ENCODE measurements at places on chromosomes 3 and 15.

DNA sequence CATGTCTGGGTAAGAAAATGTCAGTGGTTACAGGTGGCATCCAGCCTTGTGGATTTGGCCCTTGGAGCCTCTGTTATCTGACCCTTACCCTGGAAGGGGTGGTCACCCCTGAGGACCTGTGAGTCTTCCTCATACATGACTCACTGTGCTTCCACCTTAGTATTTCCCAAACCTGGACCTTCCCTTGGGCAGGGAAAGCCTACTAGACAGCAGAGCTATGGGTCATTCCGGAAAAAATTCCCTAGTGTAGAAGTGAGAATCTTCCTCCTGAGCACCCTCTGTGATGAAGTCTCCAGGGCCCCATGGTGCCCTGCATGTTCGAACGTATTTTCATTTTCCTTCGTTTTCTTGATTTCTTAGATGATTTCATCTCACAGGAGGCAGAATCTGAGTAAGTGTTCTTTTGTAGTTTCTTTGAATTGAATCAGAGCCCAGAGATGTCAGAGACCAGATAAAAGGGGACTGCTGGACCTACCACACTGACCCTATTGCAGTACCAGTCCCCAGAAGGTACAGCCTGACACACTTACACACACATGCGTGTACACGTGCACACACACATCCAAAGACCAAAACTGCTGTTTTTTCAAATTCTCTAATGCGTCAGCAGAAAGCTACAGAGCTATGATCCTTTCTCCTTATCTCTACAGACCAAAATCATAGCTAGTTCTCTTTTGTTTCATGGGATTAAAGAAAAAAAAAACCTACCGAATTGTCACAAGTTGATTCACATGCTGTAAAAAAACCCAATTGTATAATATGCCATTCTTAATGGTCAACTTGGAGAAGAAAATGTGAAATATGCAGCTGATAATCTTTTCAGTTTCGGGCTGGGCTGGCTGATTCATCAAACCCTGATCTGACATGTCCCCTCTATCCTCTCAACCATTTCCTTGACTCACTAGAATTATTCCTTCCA lies 50.5 kb upstream of the ARHGEF3 start:
- no peak for DNase-seq

DNA sequence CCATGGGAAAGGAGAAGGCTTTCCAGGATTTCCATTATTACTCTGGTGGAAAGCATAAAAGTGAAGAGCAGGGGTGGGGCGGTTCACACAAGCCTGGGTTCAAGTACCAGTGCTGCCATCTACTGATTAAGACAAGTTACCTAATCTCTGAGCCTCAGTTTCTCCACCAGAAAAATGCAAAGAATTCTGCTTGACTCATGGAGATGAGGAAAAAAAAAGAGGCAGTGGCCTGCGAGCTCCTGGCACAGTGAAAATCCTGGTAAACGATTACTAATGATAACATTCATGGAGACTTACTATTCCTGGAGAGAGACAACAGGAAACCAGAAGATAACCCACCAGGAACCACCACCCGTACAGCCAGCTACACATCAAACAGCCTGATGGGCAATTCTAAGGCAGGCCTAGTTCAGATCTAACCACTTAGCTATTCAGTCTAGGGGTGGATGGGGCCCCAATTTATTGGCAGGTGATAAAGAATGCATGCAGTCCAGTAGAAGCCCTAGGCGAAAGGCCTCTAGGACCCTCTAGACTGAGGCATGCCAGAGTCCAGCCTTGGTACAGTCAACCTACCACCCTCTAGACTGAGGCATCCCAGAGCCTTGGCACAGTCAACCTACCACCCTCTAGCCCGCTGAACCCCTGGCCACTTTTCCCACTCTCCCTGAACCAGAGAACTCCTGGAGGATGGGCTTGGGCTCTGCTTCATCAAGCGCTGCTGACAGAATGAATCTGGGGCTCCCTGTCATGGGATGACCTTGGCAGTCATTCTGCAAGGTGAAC lies 2.5 kb downstream of the AMOTL2 start:
- DNase-seq: no peak

GRCh38 chr3:152362086-152362485 lies 93.4 kb downstream of the MBNL1 start:
- DNase-seq: no peak

- DNase-seq: no peak
Measured at GRCh38 chr3:144384241-144384979, 412.8 kb downstream of the DIPK2A start.

- DNase-seq: no peak
Measured at GRCh38 chr3:37944391-37944842, 46.2 kb upstream of the VILL start.

DNA sequence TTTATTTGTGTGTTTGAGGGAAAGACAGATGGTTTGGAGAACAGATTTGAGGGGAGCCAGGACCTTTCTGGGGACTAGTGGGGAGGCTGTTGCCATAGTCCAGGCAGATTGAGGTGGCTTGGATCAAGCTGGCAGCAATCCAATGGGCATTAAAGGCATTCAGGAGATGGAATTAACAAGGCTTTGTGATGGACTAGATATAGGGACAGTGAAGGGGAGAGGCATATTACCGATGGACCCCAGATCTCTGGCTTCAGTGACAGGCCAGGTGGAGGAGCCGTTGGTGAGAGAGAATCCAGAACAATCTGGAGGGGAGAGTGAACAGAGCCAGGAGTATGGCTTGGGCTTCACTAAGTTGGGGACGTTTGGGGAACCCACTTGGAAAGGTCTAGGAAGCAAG lies 124.8 kb downstream of the EEFSEC start:
- no peak for DNase-seq

- DNase-seq: peak; percentile 52
Measured at GRCh38 chr3:8963137-8963853, at the start of gene RAD18. TSS of gene RAD18 (minus strand) at chr3:8963472. CDS start at chr3:8963385, 87 bp downstream.

GRCh38 chr15:26891448-26892181 lies 24.8 kb downstream of the GABRA5 start:
- DNase-seq: peak; percentile 4

DNA sequence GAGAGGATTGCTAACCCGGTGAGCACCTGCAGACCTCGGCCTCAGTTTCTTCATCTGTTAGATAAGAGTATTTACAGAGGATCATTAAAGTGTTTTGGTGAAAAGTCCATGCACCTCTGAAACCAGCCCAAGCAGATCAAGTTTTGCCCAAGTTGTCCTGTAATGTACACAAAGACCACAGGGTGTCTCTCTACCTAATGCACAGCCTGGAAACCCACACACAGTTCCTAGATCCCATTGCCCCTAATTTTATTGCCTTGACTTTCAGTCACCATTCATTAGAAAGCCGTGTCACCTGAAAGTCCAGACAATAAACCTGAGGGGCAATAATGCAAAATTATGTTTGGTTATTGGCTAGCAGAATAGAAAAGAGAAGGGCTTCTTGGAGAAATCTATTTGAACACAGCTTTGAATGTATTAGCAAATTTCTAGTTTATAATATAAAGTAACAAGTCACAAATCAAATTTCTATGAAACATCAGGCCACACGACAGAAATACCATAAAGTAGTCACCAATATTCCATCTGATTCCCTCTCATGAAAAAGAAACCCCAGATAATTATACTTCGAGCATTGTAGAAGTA lies 161.3 kb upstream of the SLC2A2 start:
- no peak for DNase-seq

- DNase-seq: no peak
Measured at GRCh38 chr15:97235611-97235985, 724.9 kb upstream of the ARRDC4 start.

- DNase-seq: no peak
Measured at GRCh38 chr15:27422997-27423396, 452.0 kb downstream of the GABRG3 start.

DNA sequence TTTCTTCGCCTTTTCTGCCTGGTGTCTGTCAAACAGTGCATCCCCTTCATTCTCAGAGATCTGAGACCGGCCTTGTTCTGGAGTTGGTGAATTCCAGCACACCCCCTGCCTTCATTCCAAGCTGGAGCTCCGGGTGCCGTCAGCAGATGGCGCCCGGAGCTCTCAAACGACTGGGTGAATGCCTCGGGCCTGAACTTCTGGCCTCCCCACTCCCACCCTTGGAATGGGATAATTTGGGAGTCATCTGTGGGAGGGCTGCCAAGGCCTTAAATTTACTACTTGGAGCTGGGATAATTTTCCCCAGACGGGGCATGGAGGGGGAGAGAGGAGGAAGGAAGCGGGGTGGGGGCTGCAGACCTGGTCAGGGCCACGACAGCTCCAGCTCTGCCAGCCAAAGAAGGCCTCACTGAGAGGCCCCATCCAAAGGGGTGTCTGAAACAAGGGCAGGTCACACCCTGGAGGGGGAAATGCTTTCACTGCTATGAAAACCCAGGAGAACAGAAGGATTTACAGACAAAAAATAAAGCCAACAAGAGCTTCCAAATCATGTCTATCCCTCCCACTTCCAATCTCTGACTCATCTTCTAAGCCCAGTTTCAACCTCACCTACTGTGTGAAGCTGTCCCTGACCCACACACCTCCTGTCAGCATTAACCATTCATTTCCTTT lies 187.9 kb downstream of the OPA1 start:
- DNase-seq: no peak

DNA sequence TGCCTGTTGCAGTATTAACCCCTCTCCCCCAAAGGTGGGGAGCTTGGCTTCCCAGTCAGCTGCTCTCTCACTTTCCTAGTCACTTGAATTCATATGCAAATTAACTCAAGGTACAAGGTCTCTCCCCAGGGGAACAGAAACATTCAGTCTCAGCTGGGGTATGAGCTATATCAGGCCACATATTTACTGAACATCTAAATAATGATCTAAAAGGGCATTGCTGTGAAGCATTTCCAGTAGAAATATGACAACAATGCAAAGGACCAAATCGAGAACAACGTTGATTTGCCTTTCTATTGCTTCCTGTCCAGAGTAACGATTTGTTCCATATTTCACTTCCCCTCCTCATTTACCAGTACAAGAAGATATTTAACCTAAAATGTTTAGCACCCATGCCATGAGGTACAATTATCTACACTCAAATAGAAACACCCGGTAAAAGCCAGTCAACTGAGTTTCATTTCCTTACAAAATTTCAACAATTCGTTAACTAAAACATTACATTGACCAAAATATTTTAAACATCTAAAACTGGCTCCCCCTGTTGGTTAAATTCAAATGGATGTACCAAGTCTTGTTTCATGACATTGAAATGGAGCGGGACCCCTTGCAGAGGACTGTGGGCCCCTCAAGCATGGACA lies 36.5 kb upstream of the KLHL6 start:
- no peak for DNase-seq

- no peak for DNase-seq
Measured at GRCh38 chr3:187267306-187267705, 24.2 kb downstream of the MASP1 start.

- no peak for DNase-seq
Measured at GRCh38 chr15:79115986-79116665, 25.5 kb upstream of the RASGRF1 start.

- no peak for DNase-seq
Measured at GRCh38 chr15:96344060-96344705, 13.7 kb downstream of the NR2F2 start.

DNA sequence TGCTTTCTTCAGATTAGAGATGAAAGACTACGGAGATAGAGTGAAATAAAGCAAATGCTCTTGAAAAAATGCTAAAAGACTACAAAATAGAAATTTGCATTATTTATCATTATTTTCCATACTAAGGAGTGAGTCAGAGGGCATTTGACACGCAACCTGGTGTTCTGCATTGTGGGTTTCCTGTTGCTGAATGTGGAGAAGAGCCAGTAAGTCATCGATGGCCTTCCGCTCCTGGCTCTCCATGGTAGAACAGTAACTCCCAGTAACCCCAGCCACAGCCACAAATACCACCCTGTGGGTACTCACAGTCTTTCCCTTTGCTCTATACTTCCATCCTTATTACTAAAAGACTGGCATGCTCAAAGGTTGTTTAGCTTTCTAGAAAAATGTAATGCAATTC lies 61.5 kb downstream of the CGGBP1 start:
- DNase-seq: no peak

GRCh38 chr3:40470701-40471100 lies 6.2 kb upstream of the ZNF619 start:
- no peak for DNase-seq

DNA sequence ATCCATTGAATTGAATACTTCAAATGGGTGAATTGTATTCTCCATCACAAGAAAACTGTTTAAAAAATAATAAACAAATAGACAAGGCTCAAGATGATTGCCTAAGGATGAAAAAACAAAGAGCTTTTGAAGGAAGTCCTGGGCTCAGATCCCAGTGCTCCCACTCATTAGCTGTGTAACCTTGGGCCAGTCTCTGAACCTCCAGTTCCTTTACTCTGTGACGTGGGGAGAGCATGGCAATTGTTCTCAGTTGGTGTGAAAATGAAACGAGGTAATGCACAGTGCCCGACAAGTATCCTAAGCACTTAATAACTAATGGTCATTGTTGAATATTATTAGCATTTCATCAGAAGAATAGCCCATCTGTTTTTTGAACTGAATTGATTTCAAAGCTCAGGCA lies 40.7 kb downstream of the TNIK start:
- DNase-seq: no peak

- DNase-seq: no peak
Measured at GRCh38 chr3:143956838-143957237, 14.8 kb upstream of the DIPK2A start.

- DNase-seq: no peak
Measured at GRCh38 chr3:23430781-23431398, 227.8 kb downstream of the UBE2E2 start.

DNA sequence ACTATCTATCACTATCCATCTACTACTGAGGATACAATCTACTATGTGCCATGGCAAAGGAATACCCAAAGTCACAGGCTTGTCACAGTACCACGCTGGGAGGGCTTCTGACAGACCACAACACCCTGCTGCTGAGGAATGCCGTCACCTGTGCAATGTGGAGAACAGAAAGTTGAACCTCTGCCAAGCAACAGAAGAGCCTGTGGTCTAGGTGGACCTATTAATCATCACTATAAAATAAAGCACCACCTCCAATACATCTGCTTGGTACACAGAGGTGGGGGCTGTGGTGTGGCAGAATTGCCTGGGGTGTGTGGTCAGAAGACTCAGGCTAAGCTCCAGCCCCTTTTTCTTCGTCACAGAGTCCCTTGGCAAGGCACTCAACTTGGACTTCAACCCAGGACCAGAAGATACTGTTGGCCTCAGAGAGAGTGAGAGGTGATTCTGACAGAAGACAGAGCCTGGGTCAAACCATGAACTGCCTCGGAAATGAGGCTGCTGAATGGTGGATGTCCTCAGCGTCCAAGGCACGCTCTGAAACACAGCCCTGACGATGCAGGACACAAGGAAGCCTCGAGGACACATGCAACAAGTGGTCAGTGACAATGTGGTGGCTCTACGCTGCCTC lies 189.4 kb upstream of the CHRNA7 start:
- DNase-seq: no peak

DNA sequence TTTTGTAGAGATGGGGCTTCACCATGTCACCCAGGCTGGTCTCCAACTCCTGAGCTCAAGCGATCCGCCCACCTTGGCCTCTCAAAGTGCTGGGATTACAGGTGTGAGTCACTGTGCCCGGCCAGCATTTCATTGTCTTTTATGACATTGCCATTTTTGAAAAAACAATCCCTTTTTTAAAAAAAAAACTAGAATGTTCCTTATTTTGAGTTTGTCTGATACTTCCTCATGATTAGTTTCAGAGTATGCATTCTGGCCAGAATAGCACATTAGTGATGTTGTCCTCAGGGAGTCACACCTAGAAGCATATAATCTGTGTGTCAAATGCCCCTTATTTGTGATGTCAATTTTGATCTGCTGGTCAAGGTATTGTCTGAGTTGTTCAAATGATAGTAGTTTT lies 21.2 kb upstream of the NMD3 start:
- no peak for DNase-seq

GRCh38 chr3:45972534-45973402 lies 22.9 kb downstream of the FYCO1 start:
- no peak for DNase-seq

GRCh38 chr3:114846252-114846651 lies 300.8 kb downstream of the ZBTB20 start:
- no peak for DNase-seq

All from cerebellar nuclear complex (tissue), 1 donor.